GOT3 (cell line): ENCODE measurements at places on chromosomes 6 and 20.

GRCh38 chr6:18495236-18495635 lies 108.1 kb downstream of the RNF144B start:
- no peak for DNase-seq

DNA sequence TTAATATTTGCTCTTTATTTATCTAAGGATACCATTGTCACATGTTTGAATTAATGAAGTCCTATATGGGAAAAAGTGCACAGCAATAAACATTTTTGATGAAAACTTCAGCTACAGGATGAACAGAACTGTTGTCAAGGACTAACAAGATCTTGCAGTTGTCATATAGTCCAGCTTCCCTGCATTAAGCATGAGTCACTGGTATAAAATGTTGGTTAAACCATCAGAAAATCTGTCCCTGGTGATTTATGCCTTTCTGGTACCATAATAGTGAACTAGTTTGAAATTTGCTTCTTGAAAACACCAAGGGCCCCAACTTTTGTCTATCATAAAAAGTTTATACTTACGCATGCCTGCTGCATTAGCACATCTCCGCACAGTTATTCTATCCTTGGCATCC lies 60.4 kb upstream of the RSPO3 start:
- no peak for DNase-seq

DNA sequence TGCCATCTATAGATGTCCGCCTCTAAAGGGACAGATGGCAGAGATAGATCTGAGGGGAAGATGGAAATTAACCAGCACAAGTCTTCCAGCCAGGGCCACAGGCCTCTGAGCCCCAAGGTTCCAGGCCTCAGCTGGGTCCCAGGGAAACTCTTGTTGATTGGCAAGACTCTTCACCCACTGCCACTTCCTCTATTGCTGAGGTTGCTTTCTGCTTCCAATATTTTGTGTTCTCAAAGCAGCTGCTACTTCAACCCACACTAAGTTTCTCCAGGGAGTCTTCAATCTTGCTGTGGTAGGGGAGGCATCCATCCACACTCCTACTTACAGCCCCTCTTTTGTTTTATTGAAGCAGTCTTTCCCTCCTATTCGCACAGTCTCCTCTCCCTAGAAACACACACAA lies 36.4 kb upstream of the SASH1 start:
- no peak for DNase-seq

- DNase-seq = no peak
Measured at GRCh38 chr20:57071954-57072583, 194.4 kb downstream of the BMP7 start.

DNA sequence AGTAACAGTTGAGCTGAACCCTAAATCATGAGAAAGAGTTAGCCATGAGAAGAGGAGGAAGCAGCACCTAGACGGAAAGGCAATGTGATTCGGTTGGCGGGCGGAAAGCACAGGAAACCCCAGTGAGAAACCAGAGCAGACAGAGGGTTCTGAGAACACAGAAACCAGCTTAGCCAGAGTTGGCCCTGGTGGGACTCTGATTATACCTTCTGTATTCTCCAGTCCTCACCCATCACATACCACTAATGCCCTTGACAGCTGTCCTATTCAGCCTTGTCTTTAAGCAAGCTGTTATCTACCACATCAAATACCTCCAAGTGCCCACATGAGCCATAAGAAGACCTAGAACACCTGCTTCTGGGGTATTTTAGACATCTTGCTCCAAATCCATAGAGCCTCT lies 58.9 kb upstream of the LRRC1 start:
- DNase-seq = no peak

GRCh38 chr6:48619771-48620170 lies 508.8 kb upstream of the PTCHD4 start:
- no peak for DNase-seq

- no peak for DNase-seq
Measured at GRCh38 chr6:45256697-45257695, 71.1 kb upstream of the RUNX2 start.

DNA sequence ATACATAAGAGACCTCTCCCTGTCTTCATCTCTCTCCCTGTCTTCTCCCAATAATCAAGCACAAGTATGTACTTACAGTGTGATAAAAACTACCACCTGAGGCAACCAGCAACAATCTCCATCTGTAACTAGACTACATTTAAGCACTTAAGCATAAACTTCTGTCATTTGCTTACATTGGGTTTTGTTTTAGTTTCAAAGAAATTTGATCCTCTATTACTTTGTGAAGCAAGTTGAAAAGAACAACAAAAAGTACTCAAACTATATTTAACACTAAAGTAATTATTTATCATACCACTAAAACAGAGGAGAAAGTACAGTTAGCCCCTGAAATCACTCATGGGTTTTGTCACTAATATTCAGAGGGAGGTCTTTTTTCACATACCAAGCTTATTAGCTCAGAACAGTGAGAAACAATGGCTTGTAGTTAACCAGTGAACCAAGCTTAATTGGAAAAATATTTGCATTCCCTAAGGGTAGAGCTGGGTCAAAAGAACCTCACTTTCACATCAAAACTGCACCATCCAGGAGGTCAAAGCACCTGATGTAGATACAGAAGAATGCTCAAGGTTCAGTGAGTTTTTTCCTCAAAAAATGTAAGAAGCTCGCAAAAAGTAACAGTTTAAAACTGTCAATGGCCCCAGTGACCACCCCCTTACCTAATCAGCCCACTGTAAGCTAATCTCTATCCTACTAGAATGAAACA lies 34.1 kb downstream of the DCDC2 start:
- no peak for DNase-seq

- no peak for DNase-seq
Measured at GRCh38 chr20:57695012-57695411, 14.8 kb downstream of the PMEPA1 start.
